Stimulated activated CD4-positive, alpha-beta T cell treated with anti-CD3 and anti-CD28 coated beads, Interleukin-4, amount 100 ng/mL, for 48 hours (primary cell): ENCODE measurements at places on chromosomes 5 and 9.
A peak's percentile ranks its signal among the peaks of the same experiment; 100 is the strongest.

DNA sequence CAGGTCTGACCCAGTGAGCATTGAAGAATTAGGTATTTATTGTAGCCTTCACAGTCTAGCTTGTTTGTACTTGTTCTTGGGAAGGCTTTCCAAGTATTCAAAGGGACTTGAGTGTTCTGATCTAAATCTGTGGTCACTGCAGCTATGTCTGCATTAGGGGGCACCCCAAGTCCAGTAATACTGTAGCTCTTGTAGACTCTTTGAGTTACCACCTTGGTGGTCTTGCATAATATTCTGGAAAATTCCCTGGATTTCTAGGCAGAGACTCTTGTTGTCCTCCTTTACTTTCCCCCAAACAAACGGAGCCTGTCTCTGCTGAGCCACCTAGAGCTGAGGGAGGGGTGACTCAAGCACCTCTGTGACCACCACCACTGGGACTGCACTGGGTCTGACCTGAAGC is 149.5 kb upstream of the DHFR start:
- no peak for DNase-seq

DNA sequence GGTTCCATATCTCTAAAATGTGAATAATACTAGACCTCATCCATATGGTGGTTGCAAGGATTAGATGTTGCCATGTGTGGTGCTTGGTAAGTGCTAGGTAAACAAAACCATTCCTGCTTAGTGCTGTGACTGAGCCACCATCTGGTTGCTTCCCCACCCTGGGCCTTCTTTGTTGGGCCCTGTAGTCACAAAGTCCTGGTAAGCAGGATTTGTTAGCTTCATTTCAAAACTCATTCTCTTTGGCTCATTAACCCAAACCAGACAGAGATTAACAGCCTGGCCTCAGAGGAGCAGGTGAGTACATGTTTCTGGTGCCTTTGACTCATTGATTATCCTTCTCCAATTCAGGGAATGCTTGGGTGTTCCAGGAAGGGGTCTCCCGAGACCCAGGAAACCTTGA is 240.2 kb downstream of the ARHGAP26 start:
- DNase-seq, result no peak

- DNase-seq, result no peak
These were observed 32.1 kb downstream of the LCP2 start for GRCh38 chr5:170265522-170265921.

DNA sequence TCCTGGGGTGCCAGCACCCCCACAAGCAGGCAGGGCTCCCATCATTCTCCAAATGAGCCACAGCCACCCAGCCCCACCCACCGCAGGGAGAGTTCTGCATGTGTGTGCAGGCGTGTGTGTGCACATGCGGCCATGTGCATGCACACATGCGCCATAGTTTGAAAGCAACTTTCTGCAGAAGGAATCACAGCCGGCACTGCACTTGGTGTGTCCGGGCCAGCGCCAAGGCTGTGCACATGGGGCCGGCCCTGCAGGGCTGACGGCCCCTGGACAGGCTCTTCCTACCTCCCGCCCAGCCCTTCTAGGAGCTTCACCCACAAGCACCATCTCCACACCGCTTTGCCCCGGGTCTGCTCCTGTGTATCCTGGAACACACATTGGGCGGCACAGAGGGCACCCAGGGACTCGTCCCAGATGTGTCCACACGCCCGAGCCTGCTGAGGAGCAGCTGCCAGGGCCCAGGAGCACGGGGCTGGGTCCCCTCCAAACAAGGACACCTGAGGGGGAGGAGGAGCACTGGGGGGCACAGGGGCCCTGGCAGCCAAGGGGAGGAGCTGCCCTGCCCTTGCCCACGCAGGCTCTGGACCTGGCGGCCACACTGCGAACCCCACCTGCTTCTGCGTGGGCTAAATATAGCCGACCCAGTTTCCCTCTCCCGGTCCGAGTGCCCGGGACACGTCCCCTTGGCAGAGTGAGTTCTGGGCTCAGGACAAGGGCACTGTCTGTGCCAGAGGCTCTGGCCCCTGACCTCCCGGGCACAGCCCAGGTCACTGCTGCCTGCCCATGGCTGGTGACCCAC is 19.1 kb downstream of the TPPP start:
- DNase-seq, result no peak

DNA sequence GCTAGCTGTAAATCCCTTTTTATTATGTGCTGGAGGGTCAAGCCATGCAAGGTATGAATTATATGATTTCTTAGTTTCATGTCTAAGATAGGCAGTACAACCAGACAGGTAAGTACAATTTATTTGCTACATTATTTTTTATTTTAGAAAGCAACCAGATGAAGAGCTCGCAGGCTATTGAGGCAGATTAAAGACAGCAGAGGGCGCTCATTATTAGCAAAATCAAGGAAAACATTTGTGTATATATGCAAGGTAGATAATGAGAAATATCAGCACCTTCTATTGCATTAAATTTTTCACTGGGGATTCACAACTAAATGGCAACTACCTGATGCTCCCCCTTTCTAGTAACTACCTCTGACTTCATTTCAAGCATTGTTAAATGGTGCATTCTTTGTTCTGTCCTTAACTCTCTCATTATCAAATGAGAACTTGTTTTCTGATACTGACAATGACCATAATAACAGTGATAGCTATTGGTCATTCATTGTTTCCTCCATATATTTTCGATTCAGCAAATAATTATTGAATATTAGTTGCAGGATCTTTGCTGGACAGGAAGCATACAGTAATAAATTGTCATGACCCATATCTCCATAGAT is 8.6 kb downstream of the SCGB3A2 start:
- DNase-seq, result no peak

DNA sequence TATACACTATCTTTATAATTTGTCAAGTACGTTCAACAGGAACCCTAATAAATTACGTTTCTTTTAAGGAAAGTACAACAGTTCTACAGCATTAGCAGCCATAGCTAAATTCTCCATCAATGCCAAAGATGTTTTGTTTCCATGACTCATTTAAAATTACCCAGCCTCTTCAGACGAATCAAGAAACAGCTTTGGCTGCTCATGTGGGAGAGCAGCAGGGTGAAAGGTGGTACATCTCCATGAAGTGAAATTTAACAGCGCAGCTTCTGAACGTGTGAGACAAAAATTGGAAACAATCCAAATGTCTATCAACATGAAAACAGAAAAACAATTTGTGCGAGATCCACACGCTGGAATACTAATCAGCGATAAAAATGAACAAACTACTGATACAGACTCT is 327.3 kb upstream of the CDH6 start:
- DNase-seq, result no peak

DNA sequence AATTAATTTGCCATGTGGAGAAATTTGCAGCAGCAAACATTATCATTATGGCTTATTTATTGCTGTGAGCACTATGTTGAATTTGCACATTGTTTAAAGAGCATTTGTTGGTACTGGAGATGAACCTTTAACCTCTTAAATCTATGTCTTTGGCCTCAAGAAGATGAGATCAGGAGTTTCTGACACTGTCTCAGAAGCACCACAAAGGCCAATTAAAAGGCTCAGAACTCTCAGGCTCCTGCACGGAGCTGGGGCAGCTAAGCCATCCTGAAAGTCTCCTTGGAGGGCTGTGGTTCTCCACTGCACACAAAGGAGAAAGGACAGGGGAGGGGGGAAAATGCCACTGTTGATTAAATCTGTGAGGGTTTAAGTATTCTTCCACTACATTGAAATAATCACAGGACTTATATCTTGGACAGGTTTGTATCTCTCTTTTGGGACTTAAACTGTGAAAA is 33.1 kb downstream of the ZNF366 start:
- no peak for DNase-seq

DNA sequence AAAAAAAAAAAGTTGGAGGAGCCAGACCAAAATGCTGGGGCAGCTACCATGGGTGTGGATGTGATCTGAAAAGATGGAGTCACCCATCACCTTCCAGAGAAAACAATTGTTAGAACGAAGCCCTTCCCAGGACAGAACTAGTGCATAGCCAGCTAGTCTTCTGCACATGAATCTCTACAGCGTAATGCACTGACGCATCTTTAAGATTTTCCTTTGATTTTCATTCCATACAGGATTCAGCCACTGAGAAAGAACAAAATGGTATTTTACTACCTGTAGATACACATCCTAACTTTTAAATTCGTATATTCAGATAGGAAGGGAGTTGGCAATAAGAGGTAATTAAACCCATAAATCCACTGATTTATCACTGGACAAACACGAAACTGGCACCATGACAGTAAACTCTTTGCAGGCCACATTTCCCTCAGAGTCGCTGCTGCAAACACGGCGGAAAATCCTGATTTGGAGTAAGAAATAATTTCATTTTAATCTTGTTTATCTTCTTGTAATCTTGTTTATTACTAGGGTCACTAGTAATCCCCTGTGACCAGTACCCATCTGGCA is 206.6 kb downstream of the SPOCK1 start:
- DNase-seq, result no peak

DNA sequence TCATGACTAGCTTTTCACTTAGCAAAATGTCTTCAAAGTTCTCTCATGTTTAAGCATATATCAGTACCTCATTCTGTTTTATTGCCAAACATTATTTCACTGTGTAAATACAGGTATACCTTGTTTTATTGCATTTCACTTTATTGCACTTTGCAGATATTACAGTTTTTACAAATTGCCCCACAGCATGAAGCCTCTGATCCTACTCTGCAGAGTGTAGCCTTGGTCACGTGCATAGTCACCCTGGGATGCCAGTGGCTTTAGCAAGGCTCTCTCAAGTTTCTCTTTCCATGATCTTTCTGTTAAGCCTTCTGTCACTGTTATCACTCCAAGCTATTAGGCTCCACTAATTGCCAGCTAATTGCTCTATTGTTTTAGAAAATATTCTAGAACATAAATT is 182.2 kb upstream of the GRIA1 start:
- no peak for DNase-seq

GRCh38 chr9:114472765-114473446 is 32.4 kb downstream of the WHRN start:
- DNase-seq, result no peak

DNA sequence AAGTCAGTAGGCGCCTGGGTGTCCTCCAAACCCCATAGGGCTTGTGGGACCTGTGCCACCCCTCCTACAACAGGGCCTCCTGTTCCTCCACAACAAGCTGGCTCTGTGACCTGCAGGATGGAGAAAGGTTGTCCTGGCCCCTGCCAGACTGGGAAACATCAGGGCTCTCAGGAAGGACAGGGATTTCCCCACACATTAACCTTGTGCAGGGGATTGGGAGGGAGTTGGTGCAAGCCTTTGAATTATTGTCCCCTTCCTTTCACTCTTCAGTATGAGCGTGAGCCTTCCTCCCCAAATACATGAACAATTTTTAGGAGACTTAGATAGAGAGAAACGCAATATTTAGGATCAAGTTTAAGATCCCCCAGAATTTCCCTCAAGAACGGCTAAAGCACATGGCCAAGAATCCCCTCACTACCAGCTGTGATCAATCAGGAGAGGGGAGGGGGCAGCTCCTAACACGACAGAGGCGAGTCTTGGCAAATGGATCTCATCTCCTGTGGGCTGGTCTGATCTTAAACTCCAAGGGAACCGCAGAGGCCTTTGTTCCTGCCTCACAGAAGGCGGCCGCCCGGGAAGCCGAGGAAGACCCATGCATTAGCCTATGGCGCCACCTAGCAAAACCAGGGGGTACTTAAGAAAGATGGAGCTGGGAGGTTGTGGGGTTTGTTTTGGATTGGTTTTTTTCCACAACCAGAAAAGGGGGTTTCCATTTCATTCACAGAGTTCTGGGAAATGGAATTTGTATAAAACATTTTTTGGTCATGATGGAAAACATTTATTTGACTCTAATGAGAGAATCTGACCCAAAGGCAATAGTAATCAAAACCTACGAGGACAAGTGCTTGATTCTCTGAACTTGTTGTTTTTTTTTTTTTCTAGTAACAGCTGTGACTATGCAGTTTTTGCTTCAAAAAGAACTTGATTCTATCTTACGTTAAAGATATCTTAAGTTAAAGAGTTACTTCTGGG is 36.1 kb upstream of the OSMR start:
- peak; percentile 30 for DNase-seq

- no peak for DNase-seq
These were observed 66.6 kb downstream of the NTRK2 start for GRCh38 chr9:84736081-84736480.

GRCh38 chr5:110727025-110727314 is 499 bp upstream of the TMEM232 start:
- DNase-seq, result no peak

DNA sequence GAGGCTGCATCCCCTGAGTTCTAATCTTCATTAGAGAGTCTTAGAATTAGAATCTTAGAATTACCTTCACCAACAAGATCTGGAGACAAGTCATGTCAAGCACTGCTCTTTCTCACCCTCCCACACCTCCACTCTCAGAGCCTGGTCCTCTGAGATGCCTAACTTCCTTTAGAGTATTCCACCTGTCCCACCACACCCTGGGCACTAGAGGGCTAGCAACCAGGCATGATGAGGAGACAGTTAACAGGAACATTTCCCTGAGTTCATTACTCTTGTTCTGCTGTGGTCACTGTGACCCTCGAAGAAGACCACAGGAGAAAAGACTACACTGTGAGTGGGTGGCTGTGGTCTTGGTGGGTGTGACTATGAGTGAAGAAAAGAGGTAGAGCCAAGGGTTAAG is 25.2 kb upstream of the MAP1B start:
- DNase-seq, result no peak

GRCh38 chr9:131505012-131505411 is 2.3 kb downstream of the POMT1 start:
- DNase-seq, result no peak

GRCh38 chr9:123251741-123252140 is 16.6 kb downstream of the STRBP start:
- no peak for DNase-seq

- no peak for DNase-seq
These were observed 135.6 kb downstream of the LIFR start for GRCh38 chr5:38420691-38421390.

DNA sequence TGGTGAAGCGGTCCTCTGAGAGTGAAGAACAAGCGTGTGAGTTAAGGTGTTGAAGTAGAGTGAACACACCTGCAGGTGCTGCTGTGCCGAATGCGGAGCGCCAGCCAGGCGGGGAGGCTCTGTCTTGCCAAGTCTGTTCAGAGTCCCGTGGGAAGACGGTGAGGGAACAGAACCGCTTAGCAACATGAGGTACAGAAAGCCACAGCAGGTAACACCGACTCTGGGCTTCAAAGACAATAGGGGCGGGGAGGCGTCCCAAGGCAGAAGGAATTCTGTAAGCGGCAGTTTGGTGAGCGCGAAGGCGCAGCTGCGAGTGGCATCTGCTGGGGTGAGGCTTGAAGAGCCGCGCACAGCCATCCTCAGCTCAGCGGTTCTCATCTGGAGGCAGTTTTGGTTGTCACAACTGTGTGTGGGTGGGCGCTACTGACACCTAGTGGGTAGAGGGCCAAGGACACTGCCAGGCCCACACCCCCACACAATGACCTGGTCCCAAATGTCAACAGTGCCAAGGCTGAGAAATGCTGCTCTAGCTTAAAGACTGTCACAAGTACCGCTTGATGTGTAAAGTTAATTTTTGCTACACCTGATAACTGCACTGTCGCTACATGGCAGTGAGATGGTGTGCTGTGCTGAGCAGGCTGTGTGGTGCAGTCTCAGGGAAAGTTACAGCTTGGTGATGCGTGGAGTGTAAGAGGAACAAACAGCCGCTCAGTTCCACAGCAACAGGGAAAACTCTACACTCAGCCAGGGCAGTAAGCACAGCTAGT is 67.4 kb upstream of the TBC1D9B start:
- no peak for DNase-seq

GRCh38 chr9:18720691-18721090 is 246.7 kb downstream of the ADAMTSL1 start:
- no peak for DNase-seq
